ENCODE measurements at places on chromosomes 4 and X. TPM values are rescaled to one million over a fixed set of nuclear protein-coding genes. Genes with fewer than 3 reads are reported as not detected.

Gene GABRA4
- total RNA-seq = not detected

Gene SSX4
- total RNA-seq = not detected

- H3K4me3 ChIP-seq = no peak overlapping the region
- H3K27me3 ChIP-seq = no peaks in the 10 kb centered on the region
- H3K4me1 ChIP-seq = no peaks in the 10 kb centered on the region
- H3K36me3 ChIP-seq = peaks cover 52% of the 10 kb centered on the region
- DNase-seq = no peak
Measured at GRCh38 chr4:78864405-78865024, 74.7 kb downstream of the PAQR3 start.

- H3K27ac ChIP-seq = no peak overlapping the region
- H3K4me1 ChIP-seq = no peaks in the 10 kb centered on the region
- no peak overlapping the region for H3K4me3 ChIP-seq
- H3K27me3 ChIP-seq = no peaks in the 10 kb centered on the region
- DNase-seq = no peak
Measured at GRCh38 chrX:12076046-12076445, 62.2 kb upstream of the FRMPD4 start.

GRCh38 chr4:4662230-4662629, 120.4 kb upstream of the STX18 start:
- DNase-seq = no peak
- H3K27ac ChIP-seq = no peak overlapping the region
- H3K4me3 ChIP-seq = no peak overlapping the region
- no peaks in the 10 kb centered on the region for H3K27me3 ChIP-seq
- no peaks in the 10 kb centered on the region for H3K4me1 ChIP-seq

Measured in lower lobe of right lung (tissue), 2 donors.